Renal pelvis (tissue), 12 donors: ENCODE measurements at places on chromosomes 5 and 9. TPM values are rescaled to one million over a fixed set of nuclear protein-coding genes. Genes with fewer than 3 reads are reported as not detected.
A peak's percentile ranks its signal among the peaks of the same experiment; 100 is the strongest.

ANXA2R gene
- polyA plus RNA-seq: 1.4 TPM

OR13C4 gene
- not detected for polyA plus RNA-seq

DNA sequence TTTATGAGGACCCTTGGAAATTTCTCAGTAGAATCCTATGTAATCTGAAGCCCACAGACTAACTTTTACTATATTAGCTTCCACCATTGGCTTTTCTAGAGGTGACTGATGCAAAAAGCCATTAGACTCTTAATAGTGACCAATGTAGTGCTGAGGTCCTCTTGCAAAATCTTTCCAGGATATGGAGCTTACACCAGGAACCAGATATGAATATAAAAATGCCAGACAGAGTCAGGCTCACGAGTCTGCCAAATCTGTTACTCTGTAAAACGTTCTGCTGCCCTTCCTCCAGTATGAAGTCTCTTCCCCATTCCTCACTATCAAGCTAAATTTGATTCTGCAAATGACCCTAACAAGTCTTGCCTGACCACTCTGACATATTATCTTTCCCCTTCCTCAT is 73.4 kb upstream of the C6 start:
- DNase-seq: no peak

DNA sequence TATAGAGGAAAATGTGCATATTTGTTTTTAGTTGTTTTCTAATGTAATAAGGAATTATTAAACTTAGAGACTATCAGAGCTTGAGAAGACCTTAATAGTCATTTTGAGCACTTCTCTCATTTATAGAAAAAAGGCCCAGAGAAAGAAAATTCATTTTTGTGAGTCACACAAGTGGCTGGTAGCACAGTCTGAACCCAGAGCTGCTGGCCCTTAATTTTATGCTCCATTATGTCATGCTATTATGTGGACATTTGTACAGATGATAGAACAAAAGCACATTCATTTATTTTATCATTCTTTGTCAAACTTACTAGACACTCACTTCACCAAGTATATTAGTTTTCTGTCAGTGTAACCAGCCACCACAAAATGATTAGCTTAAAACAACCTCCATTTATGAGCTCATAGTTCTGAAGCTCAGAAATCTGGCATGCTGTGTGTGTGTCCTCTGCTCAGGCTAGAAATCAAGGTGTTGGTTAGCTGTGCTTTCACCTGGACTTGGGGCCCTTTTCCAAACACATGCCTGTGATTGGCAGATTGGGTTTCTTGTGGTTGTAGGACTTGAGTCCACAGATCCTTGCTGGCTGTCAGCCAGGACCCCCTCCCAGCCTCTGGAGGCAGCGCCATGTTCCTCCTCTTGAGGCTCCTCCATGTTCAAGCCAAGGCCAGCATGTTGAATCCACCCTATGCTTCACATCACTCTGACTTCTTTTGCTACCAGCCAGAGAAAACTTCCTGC is 188.9 kb downstream of the ARHGAP26 start:
- DNase-seq: no peak

GRCh38 chr9:31248156-31248555 is 1136.3 kb upstream of the ACO1 start:
- DNase-seq: no peak

DNA sequence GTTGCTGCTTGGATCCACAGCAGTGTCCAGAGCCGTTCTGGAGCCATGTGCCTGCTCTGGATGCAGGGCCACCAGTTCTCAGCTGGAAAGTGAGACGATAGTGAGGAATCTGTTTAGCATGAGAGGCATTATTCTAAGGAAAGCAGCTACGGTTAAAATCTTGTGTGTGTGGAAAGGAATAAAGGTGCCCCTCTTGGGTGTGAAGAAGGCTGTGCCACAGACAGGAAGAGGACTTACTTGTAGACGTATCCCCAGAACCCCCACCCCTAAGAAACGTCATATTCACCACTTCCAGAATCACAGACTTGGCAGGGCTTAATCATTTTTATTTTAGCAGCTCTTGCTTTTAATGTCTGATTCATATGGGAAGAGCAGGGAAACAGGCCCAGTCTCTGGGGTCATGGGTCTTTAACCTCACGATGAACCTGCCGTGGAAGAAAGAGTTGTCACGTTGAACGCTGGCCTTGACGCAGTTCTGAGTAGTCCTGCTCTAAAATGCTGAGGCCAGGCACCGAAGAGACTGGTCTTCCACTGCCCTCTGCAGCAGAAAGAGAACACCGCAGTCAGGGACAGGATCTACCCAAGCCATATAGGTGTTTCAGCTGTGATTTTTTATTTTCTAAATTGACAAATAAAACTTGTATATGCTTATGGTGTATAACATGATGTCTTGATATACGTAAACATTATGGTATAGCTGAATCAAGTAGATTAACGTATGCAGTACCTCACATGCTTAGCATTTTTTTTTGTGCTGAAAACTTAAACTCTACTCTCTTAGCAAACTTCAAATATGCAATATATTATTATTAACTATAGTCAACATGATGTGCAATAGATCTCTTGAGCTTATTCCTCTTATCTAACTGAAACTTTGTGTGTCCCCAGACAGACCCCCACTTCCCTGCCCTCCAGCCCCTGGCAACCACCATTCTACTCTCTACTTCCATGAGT is 38.8 kb downstream of the CARTPT start:
- peak; percentile 48 for DNase-seq
